ENCODE measurements at places on chromosomes 2 and 18. TPM values are rescaled to one million over a fixed set of nuclear protein-coding genes. Genes with fewer than 3 reads are reported as not detected.

TMEM182 gene
- total RNA-seq, result 4.9 TPM

ABCG8 gene
- under 0.01 TPM for total RNA-seq

MALL gene
- total RNA-seq, result 33.7 TPM

SERPINB11 gene
- 1.6 TPM for total RNA-seq

LIMS4 gene
- total RNA-seq, result not detected

ASB18 gene
- 0.38 TPM for total RNA-seq

TOGARAM2 gene
- not detected for total RNA-seq

TNS1 gene
- total RNA-seq, result 2.0 TPM

CCDC121 gene
- total RNA-seq, result 0.79 TPM

All from bronchial epithelial cell (primary cell).